ENCODE measurements at places on chromosomes 5 and 9.

- DNase-seq = no peak
Observed at GRCh38 chr5:77832166-77832770, 56.1 kb upstream of the TBCA start.

GRCh38 chr9:69004836-69005235 lies 9.1 kb downstream of the PRKACG start:
- no peak for DNase-seq

DNA sequence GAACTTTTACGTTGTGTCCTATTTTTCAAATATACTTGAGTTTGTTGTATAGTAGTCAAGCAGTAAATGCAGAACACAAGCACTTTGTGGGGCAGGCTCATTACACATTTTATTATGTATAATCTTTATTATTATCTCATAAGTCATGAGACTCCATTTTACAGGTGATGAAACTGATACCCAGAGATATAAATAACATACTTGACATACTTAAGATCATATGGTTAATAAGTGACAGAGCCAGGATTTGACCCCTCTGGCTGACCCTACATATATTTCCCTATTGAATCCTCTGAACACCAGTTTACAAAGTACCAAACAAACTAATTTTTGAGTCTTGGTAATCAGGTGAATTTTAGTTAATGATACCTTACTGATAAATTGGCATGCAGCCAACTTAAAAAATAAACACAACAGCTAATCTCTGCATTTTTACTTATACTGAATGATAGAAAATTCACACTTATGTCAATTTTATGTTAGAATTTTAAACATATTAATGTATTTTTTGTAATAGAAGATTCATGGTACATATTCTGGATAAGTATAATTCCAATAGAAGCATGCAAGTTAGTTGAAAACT lies 305.0 kb upstream of the MEF2C start:
- no peak for DNase-seq

- DNase-seq = no peak
Observed at GRCh38 chr5:151612689-151613427, 21.7 kb upstream of the FAT2 start.

- no peak for DNase-seq
Observed at GRCh38 chr9:133910855-133911514, 81.1 kb downstream of the VAV2 start.

- DNase-seq = no peak
Observed at GRCh38 chr5:61595426-61595825, 263.4 kb downstream of the ZSWIM6 start.

DNA sequence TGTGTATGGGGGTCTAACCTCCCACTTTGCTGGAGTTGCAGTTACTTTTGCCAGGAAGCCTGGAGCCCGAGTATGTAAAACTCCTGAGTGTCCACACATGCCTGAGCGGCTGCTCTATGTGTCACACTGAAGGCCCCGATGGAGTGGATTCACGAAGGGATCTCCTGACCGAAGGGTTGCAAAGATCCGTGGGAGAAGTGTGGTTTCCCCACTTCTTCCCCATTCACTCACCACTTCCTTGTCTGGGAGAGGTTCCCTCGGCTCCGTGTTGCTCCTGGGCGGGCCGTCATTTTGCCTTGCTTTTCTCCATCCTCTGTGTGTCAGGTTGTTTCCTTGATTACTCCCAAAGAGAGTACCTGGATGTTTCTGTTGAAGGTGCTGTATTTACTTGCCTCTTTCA lies 16.2 kb upstream of the IL3 start:
- no peak for DNase-seq

GRCh38 chr5:72752909-72753308 lies 63.6 kb upstream of the TNPO1 start:
- no peak for DNase-seq

GRCh38 chr9:5851445-5851844 lies 18.5 kb upstream of the ERMP1 start:
- no peak for DNase-seq

DNA sequence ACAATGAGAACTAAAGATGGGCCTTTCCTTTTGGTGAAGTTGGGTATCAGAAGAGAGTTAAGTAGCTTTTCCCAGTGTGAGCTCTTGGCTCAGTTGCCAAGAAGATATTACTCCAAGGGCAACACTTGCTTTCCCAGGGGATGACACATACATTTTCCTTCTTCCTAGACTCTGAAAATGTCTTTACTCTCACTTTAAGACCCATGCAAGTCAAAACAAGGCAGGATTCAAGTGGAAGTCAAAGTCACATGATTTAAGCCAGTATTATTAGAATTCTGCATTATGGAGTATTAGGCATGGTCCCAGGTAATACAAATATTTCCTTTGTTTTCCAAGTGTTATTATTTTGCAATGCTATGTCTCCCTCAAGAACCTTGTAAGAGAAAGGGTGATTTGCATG lies 175.1 kb downstream of the PPP2R2B start:
- DNase-seq = no peak

- DNase-seq = peak; percentile 50
Observed at GRCh38 chr5:142866563-142867275, 96.5 kb downstream of the ARHGAP26 start.

DNA sequence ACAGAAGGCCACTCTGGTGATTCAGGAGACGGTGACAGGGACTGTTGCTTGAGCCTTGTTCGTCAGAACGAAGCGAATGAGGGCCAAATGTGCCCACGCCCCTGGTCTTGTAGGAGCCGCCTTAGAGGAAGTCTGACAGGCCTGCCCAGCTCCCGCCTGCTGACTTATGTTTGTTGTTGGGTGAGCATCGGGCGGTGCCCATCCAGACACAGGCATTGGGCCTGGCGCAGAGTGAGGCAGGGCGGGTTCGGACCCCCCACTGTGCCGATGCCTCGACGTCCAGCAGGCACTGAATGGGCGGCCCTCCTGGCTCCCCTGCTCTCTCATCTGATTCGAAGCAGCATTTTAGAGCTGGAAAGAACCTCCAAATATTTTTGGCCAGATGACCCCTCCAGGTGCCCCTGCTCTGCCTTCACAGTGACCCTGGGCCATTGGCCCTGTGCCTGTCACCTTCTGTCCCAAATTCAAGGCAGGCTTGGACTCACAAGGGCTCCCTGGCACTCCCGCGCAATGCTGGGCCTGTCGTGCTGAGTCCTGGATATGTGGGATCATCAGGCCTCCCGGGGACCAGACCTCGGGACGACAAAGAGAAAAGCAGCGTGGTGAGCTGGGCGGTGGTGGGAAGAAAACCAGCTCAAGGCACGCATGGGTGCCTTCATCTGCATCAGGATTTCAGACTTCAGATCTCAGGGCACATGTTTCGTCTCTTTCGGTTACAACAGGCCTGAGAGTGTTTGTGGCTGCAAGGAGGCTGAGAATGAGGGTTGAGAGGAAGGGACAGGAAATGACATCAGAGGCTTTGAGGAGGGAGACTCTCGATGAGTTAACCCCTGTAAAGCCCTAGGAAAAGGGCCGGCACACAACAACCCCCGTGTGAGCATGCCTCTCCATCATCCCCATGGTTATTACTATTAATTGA lies 37.1 kb upstream of the OLFM1 start:
- DNase-seq = no peak

DNA sequence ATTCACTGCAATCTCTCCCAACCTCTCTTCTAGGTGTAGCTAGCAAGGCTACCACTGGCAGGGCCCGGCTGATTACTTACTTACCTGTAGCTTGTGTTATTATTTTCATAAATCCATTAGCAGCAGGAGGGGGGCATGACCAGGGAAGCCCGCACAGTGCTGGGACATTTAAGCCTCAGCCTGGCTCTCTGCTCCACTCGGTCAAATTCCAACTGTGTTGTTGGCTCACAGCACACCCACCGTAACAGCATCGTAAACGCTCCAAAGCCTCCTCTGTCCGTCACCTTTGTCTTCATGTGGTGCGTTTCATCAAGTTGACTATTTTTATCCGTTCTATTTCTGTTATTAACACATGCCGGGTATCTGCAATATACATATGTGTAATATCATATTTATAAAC lies 264.7 kb downstream of the NSG2 start:
- DNase-seq = no peak

DNA sequence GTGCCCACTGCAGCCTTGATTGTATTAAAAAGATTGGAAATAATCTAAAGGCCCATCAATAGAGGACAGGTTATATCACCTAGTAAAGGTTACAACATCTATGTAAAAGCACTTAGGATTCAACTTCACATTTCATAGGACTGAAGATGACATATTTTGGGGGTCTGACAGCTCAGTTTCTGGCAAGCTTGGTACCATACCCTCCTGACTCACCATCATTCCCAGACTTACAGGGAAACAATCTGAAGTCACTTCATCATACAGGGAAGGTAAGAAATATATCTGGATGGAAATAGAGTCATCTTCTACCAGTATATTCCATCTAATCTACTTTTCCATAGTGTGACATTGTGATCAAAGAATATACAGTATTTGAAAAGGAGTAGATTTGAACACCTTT lies 28.8 kb upstream of the DAB2 start:
- DNase-seq = no peak
